ENCODE measurements at places on chromosomes 12 and 14.
A peak's percentile ranks its signal among the peaks of the same experiment; 100 is the strongest.

- no peak for DNase-seq
These were observed 230.5 kb downstream of the PCNX1 start for GRCh38 chr14:71137536-71138447.

DNA sequence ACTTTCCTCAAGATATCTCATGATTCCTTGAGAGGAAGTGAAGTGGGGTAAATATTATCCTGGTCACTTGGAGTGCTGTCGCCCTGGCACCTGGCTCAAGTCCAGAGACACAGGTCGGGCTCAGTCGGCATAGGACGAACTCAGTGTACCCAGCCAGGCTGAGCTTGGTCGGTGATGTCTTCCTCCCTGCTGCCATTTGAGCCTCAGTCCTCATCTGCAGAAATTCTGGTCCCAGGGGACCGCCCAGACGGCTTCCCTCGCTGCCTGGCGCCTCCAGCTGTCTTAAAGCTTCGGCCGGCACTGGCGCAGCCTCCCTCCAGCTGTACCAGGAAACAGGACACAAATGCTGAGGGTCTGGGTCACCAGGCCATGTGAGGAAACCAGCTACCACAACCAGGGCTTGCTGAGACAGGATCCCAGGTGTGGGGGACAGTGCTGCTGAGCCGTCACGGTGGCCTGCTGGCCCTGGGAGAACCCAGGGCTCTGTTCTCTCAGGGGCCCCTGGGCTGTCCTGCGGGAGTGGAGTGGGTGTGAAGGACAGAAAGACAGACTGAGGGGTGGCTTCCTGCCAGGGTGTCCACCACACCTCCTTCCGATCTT is 5.0 kb upstream of the KLC1 start:
- DNase-seq: no peak

GRCh38 chr14:58598804-58599525 is 38.8 kb upstream of the DACT1 start:
- no peak for DNase-seq

DNA sequence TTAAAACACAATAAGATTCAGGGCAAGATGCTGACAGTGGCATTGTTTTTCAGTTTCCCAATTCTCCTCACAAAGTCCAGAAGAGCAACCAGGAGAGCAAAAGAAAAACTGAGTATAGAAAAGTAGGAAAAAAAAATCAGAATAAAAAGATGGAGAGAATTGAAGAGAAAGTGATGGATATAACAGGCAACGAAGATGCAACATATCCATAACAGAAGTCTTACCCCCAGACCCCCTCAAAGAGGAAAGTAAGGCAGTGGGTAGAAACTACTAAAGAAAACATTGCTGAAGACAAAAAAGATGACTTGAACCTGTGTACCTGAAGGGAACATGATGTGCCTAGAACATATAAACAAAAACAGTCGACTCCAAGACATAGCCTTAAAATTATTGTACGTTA is 10.6 kb downstream of the TCL1A start:
- DNase-seq: no peak

- no peak for DNase-seq
These were observed 124.8 kb downstream of the SCARB1 start for GRCh38 chr12:124738636-124739467.

DNA sequence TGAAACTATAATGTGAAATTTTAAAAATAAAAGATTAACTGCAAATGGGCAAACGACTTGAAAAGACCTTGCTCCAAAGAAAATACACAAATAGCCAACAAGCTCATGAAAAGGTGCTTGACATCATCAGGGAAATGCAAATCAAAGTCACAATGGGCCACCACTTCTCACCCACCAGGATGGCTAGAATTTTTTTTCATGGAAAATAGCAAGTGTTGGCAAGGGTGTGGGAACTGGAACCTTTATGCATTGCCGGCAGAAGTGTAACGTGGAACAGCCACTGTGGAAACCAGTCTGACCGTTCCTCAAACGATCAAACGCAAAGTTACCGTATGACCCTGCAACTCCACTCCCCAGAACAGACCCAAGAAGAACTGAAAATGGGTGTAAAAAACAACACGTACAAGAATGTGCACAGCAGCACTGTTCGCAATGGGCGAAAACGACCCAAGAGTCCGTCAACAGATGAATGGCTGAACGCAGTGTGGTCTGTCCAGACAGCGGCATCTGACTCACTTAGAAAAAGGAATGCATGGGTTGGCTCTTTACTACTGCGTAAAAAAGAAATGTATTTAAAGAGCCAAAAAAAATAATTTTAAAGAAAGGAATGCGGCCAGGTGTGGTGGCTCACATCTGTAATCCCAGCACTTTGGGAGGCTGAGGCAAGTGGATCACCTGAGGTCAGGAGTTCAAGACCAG is 40.2 kb downstream of the SCARB1 start:
- DNase-seq: no peak

GRCh38 chr12:30473274-30473673 is 222.4 kb downstream of the IPO8 start:
- no peak for DNase-seq

- peak; percentile 90 for DNase-seq
These were observed 29.2 kb upstream of the FOS start for GRCh38 chr14:75249251-75249957.

GRCh38 chr12:47602325-47602724 is 103.5 kb downstream of the RPAP3 start:
- no peak for DNase-seq

- DNase-seq: no peak
These were observed 102.5 kb downstream of the FGD4 start for GRCh38 chr12:32501835-32502333.

DNA sequence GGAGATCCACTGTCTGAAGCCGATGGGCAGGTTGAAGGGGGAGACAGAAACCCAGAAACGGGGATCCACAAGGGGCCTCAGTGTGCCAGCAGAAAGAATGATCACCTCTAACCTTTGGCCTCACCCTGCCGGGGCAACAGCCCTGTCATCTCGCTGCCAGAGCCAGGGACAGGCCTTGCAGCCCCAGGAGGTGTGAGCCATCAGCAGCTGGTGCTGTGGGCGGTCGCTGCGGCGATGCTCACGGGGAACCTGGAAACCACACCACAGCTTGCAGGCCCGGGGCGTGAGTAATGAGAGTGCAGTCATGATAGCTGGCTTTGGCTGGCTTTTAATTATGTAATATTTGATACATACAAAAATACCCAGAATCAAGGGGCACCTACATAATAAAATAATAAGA is 4.7 kb upstream of the TTC7B start:
- peak; percentile 68 for DNase-seq

GRCh38 chr12:47636908-47637780 is 68.7 kb downstream of the RPAP3 start:
- DNase-seq: peak; percentile 20

DNA sequence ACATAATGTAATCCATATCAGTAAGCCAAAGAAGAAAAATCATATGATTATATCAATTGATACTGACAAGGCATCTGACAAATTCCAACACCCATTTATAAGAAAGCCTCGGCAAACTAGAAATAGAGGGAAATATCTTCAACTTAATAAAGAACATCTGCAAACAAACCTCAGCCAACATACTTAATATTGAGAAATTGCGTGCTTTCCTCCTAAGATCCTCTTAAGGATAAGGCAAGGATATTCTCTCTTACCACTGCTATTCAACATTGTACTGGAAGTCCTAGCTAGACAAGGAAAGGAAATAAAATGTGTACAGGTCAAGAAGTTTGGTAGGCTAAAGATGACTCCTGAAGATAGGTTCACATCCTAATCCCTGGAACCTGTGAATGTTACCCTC is 115.9 kb downstream of the DERA start:
- DNase-seq: no peak

GRCh38 chr14:63650256-63650952 is 8.7 kb upstream of the WDR89 start:
- DNase-seq: peak; percentile 66

DNA sequence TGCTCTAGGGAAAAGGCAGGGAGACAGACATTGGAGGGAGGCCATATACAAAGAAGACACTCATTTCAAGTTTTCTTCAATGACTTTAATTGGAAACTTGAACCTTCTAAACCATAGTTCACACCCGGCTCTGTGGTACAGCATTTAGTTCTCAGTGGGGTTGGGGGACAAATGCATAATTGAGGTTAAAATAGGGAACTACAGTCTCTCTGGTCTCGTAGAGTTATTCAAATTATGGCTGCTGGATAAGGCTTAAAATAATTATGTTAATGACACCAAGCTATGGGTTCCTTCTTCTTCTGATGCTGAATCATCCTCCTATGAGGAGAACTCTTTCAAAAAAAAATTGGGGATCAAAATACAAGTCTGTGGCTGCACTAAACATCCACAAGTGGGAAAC is 3.8 kb upstream of the RPAP3 start:
- no peak for DNase-seq

- no peak for DNase-seq
These were observed 16.4 kb downstream of the PAPLN start for GRCh38 chr14:73253721-73254120.

- DNase-seq: no peak
These were observed 32.4 kb downstream of the EPS8 start for GRCh38 chr12:15756822-15757221.

GRCh38 chr12:94244165-94245133 is 96.1 kb downstream of the PLXNC1 start:
- DNase-seq: peak; percentile 69

- DNase-seq: no peak
These were observed 38.8 kb downstream of the UBR7 start for GRCh38 chr14:93245764-93246420.

DNA sequence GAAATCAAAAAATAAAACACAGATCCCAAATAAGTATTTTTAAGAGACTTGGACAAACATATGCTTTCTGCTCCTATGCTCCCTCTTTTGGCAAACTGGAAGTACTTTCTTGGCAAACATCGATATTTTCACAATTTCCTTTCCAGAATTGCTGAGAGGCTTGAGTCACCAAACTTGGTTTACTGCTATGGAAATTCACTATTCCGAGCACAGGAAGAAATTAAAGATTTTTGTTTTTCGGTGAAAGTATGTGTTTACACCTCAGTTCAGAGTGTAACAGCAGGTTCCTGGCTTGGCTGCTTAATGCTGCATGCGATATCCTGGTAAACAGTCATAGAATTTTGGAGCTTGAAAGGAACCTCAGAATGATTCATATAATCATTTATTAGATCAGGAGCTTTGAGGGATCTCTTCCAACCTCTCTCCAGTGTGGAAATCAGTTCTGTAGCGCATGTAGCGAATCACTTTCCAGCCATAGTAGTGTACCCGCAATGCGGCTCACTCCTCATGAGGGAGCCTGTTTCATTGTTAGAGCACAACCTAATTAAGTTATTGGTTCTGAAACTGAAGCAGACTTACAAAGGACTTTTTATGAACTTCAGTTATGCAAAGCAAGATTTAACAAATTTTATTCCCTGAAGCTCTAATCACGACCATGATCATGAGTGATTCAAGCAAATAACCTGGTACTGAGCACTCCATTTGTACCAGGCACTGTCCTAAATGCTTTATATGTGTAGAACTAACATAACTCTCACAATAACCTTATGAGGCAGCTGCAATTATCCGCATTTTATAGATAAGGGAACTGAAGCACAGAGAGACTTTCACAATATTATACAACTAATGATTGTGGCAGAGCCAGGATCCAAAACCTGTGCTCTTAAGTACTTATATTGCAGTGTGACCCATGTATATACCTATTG is 56.4 kb upstream of the ATP2A2 start:
- no peak for DNase-seq

GRCh38 chr12:109815757-109816617 is 17.2 kb downstream of the TRPV4 start:
- no peak for DNase-seq

DNA sequence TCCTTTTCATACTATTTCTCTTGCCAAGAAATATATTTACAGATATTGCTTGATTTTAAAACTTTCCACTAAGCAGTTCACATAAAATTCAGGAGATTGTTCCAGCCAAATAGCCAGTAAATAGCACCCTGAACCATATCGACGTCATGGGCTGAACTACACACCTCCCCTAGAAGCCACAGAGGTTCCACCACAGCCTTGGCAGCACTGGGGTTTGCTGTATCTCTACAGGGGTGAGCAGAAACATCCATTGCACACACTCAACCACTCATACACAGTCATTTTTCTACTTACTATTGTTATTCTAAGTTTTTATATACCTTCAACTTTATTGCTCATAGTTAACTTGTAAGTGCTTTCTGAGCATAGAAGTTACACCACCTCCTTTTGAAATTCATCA is 8.1 kb upstream of the EIF2S3B start:
- DNase-seq: peak; percentile 56

DNA sequence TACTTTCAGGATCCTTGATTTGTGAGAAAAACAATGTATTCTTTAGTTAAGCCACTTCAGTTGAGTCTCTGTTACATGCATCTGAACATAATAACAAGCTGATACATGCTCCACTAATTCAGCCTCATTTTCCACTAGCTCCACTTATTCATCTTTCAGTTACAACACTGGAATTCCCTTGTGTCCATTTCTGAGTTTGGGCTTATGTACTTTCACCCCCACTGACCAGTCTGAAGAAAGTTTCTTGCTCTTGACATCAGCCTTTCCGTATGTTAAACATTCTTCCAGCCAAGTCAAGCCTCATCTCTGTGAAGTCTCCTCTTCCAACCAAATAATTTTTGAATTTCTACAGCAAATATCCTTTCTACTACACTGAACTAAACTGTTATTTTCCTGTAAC is 592.5 kb upstream of the NOVA1 start:
- DNase-seq: no peak

DNA sequence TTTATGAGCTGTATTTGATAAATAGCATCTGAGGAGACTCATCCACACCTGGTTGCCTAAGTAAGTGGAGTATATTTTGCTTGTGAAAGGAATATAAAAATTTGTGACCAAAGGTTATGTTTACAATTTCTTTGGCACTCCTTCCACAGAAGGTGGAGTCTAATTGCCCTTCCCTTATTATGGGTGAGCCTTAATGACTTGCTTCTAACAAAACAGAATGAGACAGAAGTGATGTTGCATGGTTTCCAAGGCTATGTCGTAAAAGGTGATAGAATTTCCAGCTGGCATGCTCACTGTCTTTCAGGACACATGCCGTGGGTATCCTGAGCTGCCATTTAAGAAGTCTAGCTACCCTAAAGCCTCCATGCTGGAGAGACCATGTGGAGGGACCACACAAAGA is 116.8 kb upstream of the ABCD2 start:
- DNase-seq: no peak

GRCh38 chr12:132559652-132560363 is 50.6 kb downstream of the LRCOL1 start:
- peak; percentile 30 for DNase-seq

GRCh38 chr12:41220931-41221330 is 32.8 kb downstream of the PDZRN4 start:
- DNase-seq: no peak

DNA sequence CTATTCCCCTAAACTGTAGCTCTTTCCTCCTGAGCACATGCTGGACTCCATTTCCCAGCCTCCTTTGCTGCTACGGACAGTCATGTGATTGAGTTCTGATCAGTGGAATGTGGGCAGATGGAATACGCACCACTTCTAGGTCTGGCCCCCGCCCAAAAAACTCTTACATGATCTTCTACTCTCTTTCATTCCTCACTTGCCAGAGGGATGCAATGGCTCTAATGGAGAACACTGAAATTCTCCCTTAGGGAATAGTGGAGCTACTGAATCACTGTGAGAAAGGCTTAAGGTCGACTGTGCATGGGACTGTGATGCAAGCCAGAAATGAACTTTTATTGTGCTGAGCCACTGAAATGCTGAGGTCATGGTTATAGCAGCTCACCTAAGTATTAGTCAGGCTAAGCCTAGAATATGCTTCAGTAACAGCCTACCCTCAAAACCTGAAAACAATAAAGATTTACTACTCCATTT is 13.0 kb upstream of the TMED2 start:
- DNase-seq: no peak
